ENCODE measurements at places on chromosomes 11 and 22.
A peak's percentile ranks its signal among the peaks of the same experiment; 100 is the strongest.

- DNase-seq, result peak; percentile 68
Observed at GRCh38 chr11:120168960-120169681, 31.2 kb upstream of the TRIM29 start.

GRCh38 chr11:79321263-79321662 is 119.6 kb downstream of the TENM4 start:
- no peak for DNase-seq

- DNase-seq, result no peak
Observed at GRCh38 chr11:19975414-19975990, 184.8 kb downstream of the DBX1 start.

DNA sequence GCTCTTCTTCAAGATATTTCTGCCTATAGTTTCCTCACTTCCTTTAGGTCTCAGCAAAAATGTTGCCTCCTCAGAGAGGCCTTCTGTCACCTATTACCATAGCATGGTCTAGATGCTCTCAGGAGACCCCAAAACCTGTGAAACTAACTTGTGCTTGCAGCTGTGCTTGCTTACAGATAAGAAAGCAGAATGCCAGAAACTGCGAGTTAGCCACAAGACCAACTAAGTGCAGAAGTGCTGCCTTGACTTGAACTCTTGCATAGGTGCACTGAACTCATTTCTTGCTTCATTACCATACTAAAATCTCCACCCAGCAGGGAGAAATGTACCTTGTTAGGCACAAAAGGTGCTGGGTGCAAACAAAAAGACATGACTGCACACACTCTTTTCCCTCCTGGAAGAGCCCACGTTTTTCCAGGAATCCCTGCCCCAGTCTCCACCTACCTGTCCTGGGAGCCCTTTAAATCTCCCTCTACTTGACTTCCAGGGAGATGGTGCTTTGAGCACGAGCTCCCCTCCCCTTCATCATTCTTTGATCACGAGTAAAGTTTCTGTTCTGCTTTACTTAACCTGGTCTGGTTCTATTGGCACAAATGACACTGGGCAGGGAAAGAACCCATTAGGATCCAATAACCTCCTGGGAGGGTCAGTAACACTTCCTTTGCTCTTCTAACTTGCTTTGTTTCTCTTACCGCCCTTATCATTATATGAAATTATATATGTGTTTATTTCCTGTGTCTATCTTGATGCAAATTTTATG is 137.7 kb upstream of the DDI1 start:
- DNase-seq, result no peak

DNA sequence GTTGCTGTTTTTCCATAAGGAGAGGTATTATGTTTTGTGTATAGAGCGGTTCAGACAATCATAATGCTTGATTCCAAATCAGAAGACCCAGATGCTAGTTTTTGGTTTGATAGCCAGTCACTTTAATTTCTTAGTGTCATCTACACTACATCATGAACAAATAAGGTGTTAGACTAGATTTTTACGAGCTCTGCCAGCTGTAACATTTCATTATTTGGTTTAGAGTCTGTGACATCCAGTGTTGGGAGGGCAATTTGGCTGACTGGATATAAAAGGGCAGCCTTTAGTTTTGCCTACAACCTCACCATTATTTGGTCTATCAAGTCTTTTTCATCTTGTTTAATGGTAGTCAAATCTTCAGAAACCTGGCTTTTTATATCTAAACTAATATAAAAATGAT is 30.2 kb upstream of the FBXO3 start:
- no peak for DNase-seq

All from stimulated activated CD4-positive, alpha-beta T cell treated with anti-CD3 and anti-CD28 coated beads, Interleukin-2, amount 100 ng/mL, for 24 hours (primary cell).